ENCODE measurements at places on chromosomes 5 and 9.

DNA sequence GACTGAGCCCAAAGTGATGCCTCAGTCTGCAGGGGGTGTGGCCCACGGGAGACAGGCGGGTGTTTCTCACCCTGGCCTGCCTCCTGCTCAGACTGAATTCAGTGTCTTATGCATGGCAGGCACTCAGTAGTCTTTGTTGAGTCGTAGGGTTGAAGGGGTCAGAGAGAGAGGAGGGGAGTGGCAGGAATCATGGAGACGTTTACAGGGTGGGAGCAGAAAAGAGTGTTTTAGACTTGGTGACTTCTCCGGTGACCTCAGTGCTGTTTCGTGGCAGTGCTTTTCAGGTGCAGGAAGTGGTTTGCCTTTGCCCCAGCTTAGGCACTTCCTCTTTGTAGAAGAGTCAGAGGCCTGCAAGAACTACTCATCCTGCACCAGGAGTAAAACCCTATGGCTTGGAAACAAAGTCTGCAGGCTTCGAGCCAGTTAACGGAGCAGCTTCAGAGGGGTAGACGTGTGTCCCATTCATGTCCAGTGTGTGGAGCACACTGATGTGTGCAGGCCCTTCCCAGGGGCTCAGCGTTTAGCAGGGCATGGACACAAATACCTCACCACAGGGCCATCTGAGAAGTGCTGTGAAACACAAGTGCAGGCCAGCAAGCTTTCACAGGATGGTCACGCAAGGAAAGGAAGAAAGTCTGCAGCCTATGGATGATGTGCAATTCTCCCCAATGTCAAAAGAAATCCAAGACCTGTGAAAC is 24.5 kb upstream of the SEMA4D start:
- DNase-seq, result peak; percentile 57

DNA sequence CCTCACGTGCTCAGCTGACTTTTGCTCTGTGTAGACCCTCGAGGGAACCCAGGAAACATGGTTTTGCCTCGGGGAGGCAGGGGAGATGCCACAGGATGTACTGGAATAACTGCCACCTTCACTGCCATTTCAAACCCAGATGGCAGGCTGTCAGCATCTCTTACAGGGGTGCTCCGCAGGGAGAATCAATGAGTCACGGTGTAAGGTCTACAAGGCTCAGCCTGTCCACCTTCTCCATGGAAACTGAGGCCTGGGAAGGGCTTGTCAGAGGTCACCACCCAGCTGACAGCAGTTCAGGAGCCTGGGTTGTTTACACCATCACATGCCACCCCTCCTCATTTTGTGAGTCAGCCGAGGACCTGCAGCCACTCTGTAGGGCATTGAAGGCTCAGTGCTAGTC is 30.8 kb downstream of the DAB2IP start:
- no peak for DNase-seq

DNA sequence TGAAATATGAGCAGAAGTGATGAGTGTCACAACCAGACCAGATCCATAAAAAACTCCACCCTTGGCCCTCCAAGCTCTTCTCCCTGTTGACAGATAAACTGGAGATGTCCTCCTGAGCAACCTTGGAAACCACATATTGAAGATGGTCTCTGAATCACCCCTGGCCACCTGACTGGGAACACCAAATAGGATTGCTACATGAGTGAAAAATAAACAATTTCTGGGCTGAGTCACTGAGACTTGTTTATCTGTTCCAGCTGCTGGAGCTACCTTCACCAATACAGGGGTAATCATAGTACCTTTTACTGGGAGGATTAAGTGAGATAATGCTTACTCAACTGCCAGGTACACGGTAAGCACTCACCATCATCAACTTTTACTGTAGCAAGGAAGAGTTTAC is 53.3 kb downstream of the PCA3 start:
- DNase-seq, result no peak

- no peak for DNase-seq
Measured at GRCh38 chr9:121483049-121483448, 16.6 kb downstream of the GGTA1 start.

DNA sequence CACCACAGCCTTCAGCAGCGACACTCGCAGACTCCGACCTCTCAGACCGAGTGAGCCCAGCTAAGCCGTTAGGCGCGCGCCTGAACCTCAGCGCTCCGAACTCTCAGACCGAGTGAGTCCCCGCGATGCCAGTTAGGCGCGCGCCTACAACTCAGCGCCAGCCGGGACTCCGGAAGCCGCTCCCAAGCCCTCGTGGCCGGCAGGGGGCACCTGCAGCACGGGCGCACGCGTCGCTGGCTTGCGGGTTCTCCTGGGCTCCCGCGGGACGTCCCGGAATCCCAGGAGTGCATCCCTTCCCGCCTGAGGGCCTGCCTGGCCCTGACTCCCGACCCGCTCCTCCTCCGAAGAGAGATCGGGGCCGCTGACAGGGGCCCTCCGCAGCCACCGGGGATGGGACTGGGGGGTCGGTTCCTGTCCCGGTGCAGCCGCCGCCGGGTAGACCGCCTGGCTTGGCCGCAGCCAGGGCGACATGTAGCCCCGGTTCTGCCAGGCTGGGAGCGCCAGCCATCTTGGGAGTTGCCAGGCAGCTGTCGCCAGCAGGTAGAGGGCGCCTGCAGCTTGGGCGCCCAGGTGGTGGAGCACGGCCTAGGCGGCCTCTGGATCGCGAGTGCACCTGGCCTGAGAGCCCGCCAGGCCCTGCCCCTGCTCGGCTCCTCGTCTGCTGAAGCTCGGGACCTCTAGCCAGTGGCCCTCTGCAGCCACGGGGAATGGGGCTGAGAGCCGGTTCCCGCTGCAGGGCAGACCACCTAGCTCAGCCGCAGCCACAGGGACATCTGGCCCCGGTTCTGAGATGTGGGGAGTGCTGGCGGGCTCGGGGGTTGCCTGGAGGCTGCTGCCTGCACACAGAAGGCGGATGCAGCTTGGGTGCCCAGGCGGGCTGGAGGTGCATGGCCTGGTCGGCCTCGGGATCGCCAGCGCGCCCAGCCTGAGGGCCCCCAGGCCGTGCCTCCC is at the start of gene ANKRD18A:
Gene ANKRD18A (minus strand): TSS at position 114 of the 951 bp plus-strand sequence. CDS start 311 bp downstream, outside the sequence.
- peak; percentile 93 for DNase-seq

DNA sequence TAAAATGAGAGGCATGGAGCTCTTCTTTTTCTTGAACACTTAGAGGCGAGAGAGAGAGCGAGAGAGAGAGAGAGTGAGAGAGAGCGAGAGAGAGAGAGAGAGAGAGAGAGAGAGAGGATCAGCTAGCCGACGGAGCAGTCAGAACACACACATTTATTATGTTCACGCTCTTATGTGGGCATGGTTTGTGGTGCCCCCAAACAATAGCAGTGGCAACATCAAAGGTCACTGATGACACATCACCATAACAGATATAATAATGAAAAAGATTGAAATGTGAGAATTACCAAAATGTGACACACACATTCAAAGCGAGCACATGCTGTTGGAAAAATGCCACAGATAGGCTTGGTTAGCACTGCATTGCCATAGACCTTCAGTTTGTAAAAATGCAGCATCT is 116.1 kb downstream of the KDM4C start:
- DNase-seq, result no peak

DNA sequence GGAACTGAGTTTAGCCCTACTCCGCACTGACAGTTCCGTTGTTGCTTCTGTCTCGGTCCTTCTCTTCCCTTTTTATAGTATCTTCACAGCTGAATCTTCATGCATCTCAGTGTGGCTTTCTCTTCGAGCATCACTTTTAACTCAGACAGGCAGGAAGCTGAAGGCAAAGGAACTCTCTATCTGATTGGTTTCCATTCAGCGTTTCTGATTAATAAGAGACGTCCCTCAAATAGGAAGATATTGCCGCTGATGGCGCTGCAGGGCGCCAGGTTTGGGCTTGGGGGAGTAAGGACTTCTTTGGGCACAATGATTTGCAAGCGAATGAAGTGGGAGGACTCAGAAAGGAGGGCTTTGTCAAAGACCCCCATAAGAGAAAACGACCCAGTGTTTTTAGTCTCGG is at the start of gene CDH9:
Gene CDH9 (minus strand): TSS at position 111 of the 400 bp plus-strand sequence. CDS start 50,253 bp downstream, outside the sequence.
- DNase-seq, result no peak

- no peak for DNase-seq
Measured at GRCh38 chr9:92094655-92095054, 20.6 kb downstream of the SPTLC1 start.

GRCh38 chr5:94223235-94223634 is 395.2 kb downstream of the KIAA0825 start:
- no peak for DNase-seq

GRCh38 chr9:97978371-97979130 is 4.6 kb upstream of the ANP32B start:
- DNase-seq, result no peak

- no peak for DNase-seq
Measured at GRCh38 chr5:68381060-68381459, 165.5 kb downstream of the PIK3R1 start.

- DNase-seq, result no peak
Measured at GRCh38 chr5:96096724-96097123, 135.1 kb upstream of the ELL2 start.

GRCh38 chr5:38208782-38209378 is 49.5 kb upstream of the EGFLAM start:
- peak; percentile 9 for DNase-seq

DNA sequence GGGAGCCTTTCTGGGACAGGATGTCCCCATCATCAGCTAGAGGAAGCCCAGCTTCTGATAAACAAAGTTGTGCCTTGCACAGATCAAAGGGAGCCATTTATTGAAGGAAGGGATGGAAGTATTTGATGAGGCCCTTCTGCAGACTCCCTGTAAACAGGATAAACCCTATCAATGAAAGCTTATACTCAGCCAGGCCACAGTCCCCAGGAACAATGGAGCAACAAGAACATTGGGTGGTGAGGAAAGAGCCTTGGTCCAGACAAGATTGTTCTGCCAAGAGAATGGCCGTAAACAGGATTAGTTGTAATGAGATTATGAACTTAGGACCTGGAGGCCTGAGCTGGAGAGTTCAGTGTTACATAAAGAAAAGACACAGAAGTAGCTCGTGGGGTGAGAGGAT is 40.5 kb upstream of the LIFR start:
- no peak for DNase-seq

DNA sequence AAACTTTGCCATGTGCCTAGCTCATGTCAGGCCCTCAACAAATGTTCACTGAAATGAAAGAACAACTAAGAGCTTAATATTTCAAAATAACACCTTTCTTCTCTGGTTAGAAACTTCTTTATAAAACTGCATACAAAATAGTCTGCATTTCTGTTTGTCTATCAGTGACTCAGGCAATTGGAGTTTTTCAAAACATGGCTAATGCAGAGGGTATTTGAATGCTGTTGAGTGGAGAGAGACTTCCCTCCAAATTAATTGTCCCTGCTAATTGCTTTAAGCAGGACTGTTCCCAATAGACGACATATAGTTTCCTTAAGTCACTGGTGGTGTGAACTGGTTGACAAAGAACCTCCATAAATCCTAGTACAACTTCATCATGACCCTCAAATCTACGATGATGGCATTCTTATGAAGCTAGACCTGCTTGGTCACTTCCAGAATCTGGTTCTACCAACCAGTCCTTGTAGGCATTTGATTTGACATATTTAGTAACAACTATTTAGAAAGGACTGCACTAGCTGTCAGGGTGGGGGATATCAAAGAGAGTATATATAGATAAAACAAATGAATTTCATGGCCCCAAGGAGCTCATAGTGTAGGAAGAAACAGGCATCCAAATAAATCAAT is 84.5 kb downstream of the PRLR start:
- DNase-seq, result no peak

DNA sequence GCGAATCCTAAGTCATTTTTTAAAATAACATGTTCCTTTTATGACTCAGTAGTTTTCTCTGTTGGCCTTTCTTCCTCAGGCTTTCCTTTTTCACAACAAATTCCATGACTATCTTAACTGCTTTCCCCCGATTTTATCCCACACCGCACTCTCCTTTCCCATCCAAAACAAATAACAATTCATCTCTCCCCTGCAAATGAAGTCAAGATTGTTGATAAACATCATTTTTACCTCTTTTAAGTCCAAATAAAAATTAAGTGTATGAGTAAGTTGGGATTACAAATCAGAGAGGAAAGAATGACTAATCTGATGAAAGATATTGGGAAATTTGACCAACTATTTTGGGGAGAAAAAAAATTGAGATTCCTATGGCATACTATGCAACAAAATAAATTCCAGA is 47.3 kb downstream of the SEC61B start:
- DNase-seq, result no peak

DNA sequence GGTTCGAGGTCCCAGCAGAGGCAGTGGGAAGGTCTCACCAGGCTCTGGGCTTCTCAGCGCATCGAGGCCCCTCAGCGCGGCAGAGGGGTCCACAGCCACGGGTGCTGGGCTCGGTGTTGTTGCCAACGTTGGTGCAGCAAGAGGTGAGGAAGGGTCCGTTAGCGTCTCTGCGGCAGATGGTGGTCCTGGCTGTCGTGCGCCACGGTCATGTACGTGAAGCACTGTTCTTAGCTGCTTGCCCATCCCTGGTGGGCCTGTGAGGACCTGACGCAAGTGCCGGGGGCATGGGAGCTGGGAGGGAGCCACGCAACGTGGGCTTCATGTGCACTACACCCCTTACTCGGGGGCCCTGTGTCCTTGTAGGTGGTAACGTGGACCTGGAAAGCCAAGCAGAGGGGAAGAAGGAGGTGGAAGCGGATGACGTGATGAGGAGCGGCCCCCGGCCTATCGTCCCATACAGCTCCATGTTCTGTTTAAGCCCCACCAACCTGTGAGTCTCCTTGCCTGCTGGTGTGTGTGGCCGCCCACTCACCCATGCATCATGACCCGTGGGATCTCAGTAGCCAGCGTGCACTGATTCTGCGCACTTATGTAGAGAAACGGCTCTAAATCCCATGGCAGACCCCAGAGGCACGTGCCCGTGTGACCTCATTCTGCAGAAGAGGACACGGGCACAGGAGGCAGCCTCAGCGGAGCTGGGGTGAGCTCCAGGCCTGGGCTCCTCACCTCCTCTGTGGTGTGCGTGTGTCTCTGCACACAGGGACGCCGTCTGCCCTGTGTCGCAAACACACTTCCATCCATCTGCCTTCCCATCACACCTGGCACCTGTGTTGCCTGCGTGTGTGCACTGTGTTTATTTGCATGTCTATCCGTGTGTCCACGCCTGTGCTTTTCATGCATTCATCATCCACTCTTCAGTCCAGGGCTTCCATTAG is 166.1 kb downstream of the CACNA1B start:
- peak; percentile 28 for DNase-seq

DNA sequence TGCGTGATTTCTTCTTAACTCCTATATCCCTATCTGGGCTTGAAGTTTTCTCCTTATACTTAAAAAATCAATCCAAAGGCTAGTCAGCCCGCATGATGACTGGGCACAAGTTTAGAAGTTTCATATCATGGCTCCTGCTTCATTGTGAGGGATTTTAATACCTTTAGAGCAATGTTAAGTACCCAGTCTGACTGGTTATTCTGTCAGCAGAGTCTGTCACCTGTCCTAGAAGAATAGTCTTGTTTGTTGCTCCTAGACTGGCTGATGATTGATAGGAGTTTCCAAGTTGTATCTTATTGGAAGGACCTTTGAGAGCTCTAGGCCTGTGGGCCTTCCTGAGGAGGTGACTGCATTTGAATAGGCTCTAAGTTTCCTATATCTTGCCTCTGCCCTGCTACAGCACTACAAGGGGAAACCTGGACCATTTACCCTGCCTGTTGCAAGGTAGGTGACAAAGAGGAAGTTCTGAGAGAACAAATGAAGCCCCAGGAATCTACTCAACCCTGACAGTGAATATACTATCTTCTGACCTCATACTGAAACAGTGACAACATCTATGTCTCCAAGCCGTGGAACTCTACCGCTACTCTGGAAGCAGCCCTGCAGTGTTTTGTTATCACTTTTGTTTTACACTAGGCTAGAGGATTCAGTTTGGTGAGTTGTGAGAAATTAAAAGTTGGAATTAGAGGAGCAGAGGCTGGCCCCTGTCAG is 66.5 kb downstream of the F2RL2 start:
- DNase-seq, result no peak
